Inflammatory macrophage treated with lipopolysaccharide for 4 hours (primary cell): ENCODE measurements at places on chromosomes 13 and 19.

DNA sequence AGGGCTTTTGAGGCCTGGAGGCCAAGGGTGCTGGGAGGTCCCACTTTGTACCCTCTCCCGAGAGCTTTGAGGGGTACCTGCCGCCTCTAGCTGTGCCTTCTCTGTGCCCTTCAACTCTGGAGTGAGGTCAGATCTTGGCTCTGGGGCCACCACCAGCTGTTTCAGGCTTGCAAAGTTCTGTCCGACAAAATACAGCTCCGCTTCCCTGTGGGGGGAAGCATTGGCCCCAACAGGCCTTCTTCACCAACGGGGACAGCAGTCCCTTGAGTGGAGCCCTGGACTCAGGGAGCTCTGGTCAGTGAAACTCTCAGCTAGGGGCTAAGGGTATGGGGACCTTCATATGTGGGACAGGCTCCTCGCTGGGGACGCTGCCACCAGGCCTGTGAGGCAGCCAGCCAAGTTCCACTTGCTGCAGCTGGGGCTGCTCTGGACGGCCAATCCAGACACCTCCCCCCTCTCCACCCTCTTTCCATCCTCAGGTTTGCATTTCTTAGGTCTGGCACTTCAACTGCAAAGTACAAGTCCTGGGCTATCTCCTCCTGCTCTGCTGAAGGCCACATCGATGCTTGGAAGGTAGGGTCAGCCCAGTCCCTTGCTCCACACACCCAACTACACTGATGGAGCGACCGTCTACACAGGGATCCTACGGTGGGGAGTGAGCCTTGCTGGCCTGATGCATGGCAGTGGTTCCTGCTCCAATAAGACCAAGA lies 46.8 kb downstream of the C13orf46 start:
- no peak for DNase-seq

DNA sequence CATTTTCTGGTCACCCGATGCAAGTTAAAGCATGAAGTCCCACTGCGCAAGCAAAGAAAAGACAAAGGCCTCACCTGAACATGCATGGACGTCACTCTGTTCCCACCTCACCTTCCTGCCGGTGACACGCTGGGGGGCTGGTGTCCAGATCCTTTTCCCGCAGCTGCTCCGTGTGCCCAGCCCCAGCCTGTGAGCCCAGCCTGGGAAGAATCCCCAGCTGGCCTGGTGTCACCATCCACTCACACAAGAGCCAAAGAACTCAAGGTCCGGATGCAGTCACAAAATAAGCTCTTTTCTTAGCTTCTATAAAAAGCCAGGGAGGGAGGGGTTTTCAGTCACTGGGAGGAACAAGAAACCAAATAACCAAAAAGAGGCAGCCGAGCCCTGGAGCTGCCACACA lies 249.9 kb downstream of the COL4A1 start:
- DNase-seq = no peak

- DNase-seq = no peak
Observed at GRCh38 chr13:54162069-54162468, 1133.5 kb downstream of the OLFM4 start.

DNA sequence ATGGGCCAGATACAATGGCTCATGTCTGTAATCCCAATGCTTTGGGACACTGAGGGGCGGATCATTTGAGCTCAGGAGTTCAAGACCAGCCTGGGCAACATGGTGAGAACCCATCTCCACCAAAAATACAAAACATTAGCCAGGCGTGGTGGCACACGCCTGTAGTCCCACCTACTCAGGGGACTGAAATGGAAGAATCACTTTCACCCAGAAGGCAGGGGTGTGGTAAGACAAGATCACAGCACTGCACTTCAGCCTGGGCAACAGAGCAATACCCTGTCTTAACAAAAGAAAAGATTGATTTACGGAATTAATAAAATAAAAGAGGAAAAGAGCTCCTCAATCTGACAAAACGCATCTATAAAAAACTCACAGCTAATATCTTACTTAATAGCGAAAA lies 22.7 kb downstream of the USP12 start:
- no peak for DNase-seq

DNA sequence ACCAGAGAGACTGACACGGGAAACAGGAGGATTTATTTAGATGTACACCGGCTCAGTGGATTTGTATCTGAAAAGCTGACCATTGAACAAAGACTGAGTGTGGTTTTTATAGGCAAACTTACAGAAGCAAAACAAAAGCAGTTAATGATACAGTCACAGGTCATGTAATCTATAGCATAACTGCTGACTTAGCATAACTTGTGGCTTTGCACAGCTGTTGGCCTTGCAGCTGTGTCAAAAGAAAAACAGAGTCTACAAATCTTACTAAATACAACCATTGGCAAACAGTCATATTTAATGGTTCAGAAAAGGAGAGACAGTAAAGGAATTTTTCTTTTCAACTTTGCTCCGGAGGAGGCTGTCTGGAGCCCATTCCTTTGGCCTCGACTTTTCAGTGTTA lies 2.3 kb upstream of the ILF3 start:
- DNase-seq = peak; percentile 51

DNA sequence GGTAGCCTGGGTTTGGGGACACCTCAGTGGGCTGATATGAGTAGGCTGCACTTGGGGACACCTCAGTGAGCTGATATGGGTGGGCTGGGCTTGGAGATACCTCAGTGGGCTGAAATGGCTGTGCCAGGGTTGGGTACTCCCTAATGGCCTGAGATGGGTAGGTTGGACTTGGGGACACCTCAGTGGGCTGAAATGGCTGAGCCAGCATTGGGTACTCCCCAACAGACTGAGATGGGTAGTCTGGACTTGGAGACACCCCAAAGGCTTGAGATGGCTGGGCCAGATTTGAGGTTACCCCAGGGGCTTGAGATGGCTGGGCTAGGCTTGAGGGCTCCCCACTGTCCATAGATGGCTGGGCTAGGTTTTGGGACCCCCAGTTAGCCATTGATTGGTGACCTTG lies 12.1 kb downstream of the IQCN start:
- DNase-seq = no peak

DNA sequence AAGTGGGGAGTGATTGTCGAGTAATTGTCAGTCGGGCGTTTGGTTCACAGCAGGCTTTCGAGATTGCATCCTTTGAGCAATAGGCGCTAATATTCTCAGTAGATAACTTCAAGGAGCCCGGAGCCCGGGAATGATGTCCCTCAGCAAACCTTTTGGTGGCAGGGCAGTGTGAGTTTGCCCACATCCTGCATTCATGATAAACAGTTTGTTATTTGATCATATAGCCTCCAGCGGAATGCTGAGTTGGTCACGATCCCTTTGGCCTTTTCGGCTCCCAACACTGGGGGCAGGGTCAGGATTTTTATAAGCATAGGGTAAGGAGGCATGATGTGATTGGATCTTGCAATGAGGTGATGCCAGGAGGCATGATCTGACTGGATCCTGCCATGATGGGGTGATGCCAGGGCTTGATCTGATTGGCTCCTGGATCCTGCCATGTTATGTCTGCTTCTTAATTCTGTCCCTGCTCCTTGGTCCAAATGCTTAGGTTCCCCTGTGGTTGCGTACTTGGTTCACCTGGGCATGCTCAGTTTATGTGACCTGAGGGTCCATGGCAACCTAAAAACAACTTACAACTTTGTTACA lies 38.2 kb upstream of the IGSF23 start:
- DNase-seq = no peak

- DNase-seq = peak; percentile 33
Observed at GRCh38 chr19:917323-918151, at the start of gene KISS1R. Gene KISS1R (plus strand): TSS chr19:917333. CDS start chr19:917503, 170 bp downstream.

GRCh38 chr13:111323950-111324651 lies 3.7 kb downstream of the TEX29 start:
- DNase-seq = no peak

- DNase-seq = no peak
Observed at GRCh38 chr13:88000239-88000638, 329.1 kb downstream of the SLITRK5 start.

GRCh38 chr19:29372091-29372415 lies 153.7 kb upstream of the VSTM2B start:
- no peak for DNase-seq

DNA sequence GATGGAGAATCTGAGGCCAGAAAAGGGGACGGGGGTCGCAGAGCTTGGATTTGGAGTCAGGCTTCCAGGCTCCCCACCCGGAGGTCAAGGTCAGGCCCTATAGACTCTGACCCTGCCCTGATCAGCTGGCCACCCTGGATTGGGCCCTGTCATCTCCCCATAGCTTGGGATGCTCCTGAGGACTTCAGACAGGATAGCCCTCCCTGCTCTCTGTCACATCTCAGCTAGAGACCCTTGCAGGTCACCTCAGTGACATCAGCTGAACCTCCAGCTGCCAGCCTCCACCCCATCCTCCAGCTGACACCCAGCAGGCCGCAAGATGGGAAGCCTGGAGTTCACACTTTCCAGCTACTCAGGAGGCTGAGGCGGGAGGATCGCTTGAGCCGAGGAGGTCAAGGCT lies 2.8 kb upstream of the TPM4 start:
- no peak for DNase-seq

GRCh38 chr19:10602330-10603083 lies 15.4 kb upstream of the AP1M2 start:
- peak; percentile 83 for DNase-seq

GRCh38 chr13:91659256-91660075 lies 261.0 kb downstream of the GPC5 start:
- DNase-seq = no peak

DNA sequence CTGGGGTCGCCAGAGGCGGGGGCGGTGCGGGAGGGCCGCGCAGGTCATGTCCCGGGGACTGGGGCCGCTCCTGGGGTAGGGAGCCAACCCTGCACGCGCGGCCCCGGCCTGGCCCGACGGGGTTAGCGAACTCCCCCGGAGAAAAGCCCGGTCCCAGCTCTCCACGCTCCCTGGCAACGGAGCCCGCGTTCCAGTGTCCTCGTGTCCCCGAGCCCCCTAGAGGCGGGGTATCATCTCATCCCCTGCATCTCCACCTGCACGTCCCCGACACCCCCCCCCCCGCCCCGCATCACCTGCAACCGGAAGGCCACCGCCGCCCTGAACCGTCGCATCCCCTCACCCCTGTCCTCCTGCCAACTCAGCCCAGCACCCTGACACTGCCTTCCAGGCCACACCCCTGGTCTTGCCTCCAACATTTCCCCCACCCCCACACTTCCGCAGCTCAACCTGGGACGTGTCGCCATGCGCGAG lies 2.7 kb downstream of the WDR88 start:
- DNase-seq = peak; percentile 25

DNA sequence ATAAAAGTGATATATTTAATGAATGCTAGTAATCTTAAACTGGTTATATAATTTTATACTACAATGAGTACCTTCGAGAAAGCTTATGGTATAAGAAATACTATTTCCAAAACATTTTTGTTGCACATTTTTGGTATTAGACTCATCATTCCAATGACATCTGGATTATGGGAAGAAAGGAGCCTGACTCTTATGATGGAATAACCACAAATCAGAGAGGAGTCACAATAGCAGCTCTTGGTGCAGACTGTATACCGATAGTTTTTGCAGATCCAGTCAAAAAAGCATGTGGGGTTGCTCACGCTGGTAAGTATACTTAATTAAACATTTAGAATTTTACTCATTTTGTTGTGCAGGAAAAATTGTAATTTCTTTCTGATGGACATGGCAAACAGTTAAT lies 3.9 kb downstream of the LACC1 start:
- DNase-seq = no peak

DNA sequence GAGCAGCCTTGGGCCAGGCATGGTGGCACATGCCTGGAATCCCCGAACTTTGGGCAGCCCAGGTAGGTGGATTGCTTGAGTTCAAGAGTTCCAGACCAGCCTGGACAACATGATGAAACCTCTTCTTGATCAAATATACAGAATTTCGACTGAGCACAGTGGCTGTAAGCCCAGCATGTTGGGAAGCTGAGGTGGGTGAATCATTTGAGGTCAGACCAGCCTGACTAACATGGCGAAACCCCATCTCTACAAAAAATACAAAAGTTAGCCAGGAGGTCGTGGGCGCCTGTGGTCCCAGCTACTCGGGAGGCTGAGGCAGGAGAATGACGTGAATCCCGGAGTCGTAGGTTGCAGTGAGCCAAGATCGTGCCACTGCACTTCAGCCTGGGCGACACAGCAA lies 8.0 kb upstream of the NLRP7 start:
- peak; percentile 58 for DNase-seq

DNA sequence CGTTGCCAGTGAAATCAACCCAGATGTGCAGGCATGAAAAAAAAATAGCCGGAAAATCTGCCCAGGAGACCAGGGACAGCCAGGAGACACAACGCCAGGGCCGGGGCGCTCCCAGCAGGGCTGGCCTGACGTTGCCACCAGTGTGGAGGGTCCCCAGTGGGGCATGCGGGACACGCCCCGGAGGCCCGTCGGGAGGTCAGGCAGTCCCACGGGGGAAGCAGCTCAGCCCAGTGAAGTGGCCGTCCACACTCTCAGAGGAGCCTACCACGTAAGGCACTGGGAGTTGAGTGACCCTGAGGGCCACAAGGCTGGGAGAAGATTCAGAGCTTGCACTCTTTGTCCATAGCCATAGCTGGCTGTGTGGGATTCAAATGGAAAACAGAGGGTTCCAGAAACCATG lies 53.2 kb upstream of the GAS6 start:
- no peak for DNase-seq

DNA sequence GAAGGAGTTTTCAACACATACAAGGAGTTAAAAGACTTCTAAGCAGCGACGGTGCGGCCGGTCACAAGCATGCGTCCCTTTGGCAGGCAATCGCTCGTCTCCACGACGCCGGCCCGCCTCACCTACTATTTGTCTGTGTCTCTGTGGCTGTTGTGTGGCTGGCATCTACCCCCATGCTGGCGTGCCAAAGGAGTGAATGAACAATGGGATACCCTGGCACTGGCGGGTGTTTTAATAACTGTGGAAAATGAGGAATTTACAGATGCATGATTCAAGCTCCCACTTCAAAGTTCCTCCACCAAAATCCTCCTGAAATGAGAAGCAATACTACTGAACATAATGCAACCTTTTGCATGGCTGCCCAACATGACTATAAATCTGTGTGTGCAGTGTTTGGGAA lies 176.6 kb downstream of the KLF5 start:
- no peak for DNase-seq

DNA sequence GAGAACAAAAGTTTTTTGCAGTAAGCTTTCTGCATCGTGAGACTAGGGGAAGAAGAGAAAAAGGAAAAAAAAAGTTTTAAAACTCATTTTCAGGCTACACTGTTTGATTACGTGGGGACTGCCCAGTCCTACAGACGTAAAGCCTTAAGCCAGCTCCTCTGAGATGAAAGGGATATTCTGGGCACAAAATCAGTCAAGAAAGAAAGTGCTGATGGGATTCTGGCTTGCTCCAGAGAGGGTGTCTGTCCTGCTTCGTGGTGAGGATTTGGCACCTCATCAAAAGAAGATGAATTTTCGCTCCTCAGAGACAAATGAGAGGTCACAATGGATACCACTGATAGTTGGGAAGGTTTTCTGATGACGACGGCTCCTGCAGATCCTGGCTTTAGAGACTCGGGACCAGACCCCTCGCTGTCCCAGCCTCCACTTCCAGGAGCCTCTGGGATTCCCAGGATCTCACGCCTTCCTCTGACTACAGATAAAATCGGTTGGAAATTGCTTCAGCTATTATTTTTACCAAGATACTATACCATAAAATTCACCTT lies 9.7 kb downstream of the TEX29 start:
- DNase-seq = no peak
